ENCODE measurements at places on chromosomes 6 and 20. TPM values are rescaled to one million over a fixed set of nuclear protein-coding genes. Genes with fewer than 3 reads are reported as not detected.

DNA sequence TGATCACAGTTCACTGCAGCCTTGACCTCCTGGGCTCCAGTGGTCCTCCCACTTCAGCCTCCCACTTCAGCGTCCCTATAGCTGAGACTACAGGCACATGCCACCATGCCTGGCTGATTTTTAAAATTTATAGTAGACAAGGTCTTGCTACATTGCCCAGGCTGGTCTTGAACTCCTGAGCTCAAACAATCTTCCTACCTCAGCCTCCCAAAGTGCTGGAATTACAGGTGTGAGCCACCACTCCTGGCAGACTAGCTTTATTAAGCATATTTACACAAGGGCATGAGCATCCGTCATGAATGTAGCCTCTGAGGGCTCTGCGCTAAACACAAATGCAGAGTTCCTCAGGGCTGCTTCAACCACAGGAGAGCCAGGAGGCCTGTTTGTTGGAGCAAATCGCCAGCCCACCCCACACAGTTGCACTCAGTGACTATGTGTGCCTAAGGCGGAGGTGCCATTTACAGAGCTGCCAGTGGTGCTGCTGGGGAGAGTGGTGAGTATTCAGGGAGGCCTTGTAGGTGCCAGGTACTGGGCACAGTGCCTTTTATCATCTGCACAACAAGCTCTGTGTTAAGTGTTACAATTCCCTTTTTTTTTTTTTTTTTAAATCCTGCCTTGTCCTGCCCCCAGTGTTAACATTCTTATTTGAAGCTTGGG is 78.2 kb downstream of the PSMG4 start:
- no peak for DNase-seq

ZNF334 gene
- 19.5 TPM for polyA plus RNA-seq

DNA sequence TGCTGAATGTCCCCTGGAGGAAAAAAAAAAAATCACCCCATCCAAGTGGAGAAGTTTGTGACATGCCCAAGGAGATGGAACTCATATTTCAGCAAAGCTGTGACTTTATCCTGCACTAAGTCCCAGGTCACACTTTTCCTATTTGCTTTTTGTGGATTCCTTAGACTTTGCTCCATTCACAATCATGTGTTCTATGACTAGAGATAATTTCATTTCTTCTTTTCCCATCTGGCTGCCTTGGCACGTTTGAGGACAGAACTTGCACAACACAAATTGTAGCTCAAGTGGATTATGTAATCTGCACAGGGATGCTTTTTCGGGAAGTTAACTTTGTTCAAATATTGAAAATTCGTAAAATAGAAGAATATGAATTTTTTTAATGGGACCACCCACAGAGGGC is 100.7 kb upstream of the PTPN1 start:
- DNase-seq = no peak

BEND3 gene
- polyA plus RNA-seq = 9.8 TPM

DNA sequence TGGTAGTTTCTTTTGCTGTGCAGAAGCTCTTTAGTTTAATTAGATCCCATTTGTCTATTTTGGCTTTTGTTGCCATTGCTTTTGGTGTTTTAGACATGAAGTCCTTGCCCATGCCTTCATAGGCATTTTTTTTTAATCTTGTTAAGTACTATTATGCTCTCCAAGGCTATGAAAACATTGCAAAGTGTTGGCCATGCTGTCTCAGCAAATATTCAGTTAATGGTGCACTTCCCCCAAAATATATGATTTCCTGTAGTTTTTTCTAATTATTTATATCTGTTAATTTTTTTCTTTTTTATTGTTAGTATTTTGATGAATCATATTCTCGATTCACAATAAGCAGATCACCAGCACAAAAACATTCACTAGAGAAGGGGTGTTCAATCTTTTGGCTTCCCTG is 806.1 kb upstream of the FLRT3 start:
- no peak for DNase-seq

QKI gene
- 194 TPM for polyA plus RNA-seq

PRIM2 gene
- polyA plus RNA-seq = 17.0 TPM

DNA sequence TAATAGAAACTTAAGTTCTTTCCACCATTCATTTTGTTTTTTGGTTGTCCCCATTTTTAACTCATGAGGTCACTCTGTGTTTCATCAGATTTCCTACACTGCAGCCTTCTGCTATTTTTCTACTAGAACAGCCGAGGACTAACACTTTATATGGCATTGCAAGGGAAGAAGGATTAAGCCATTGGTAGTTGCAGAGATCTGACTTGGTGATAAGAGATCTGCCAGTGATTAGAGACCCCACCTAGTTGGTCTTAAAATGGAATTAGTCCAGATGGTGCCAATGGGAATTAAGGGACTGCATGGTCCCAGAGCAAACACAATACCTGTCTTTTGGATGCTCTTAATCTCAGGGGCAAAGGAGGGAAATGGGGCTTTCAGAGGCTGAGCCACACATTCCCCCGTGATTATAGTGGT is 125.5 kb upstream of the TMEM170B start:
- no peak for DNase-seq

DNA sequence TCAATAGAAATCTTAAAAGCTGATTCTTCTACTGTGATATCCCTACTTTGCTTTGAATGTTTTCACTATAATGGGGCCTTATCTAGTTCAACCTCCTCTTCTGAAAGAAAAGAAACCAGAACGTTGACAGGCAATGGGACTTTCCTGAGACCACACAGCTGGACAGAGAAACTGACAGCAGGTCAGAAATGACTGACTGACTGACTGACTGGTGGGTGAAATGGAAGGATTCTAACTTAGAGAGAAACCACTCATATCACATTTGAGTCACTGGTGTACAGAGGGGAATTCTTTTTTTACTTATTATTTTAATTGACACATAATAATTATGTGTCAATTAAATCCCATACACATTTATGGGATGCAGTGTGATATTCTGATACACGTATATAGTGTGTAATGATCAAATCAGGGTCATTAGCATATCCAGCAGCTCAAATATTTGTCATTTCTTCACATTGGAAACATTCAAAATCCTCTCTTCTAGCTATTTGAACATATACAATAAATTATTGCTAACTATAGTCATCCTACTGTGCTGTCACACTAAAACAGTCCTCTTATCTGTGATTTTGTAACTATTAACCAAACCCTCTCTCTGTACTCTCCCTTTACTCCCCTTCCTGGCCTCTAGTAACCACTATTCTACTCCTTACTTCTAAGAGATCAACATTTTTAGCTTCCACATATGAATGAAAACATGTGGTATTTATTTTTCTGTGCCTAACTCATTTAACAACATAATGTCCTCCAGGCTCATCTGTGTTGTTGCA is 64.8 kb upstream of the NRSN1 start:
- no peak for DNase-seq

DEFB124 gene
- polyA plus RNA-seq = 0.37 TPM

GRCh38 chr6:5446362-5447075 is 185.2 kb downstream of the FARS2 start:
- no peak for DNase-seq

DNA sequence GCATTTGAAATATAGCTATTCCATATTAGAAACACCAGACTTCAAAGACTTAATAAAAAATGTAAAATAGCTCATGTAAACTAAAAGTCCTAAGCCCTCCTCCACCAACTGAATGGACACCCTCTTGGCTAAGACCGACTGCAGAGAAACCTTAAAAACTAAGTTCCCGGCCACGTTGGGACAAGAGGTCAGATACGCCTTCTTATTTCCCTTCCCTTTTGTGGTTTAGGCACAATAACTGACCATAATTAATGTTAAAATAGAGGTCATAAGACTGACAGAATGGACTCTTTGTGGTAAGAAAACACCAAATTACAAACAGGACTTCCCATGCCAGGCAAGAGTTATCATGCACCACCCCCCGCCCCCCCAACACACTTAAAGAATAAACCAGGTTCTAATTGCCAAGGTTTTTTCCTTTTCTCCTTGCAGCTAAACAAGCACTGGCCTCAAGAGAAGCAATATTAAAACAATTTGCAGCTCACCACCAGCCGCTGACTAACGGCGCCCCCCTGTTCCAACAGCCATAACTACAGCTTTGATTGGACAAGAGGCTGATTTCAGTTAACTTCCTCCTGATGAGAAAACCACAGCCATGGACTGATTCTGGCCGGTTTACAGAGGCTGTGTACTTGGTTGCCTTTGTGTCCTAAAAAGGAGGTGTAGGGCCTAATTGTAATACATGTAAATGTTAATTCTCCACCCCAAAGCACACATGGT is 10.7 kb upstream of the LAMP5 start:
- DNase-seq = no peak

ADAM33 gene
- 12.1 TPM for polyA plus RNA-seq

DNA sequence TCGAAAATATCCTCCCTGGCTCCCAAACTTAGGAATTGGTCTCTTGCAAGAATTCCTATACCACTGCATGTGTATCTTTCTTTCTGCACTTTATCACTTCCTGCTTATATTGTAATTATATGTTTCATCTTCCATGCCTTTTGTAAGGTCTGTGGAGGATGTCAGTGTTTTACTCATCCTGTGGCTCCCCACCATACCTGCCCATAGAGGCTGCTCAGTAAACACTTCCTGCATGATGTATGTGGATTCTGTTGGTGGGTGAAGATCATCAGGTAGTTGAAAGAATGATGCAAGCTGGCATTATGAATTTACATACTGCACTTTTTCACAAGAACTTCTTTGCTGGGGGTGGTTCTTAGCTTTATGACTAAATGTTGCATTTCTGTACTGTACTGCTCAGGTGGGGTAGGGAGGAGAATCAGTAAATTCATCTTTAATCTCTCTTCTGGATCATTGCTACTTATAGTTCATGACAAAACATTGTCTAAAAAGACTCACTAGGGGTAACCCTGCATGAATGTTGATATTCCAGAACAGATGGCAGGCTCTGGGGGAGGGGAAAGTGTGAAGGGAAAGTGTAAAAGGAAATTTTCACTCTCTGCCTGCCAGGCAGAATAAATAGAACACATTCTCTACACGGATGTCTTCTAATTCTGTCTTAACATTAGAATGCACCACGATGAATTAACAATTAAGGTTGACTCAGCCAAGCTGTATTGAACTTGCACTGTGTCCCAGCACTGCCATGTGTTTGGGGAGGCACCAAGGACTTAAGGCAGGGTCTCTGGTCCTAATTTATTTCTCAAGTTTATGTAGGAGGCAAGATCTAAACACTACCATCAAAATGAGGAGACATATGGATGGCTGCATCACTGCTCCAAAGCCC is 36.0 kb upstream of the KLHL31 start:
- no peak for DNase-seq

GRCh38 chr6:156585859-156586258 is 191.3 kb upstream of the ARID1B start:
- no peak for DNase-seq

DNA sequence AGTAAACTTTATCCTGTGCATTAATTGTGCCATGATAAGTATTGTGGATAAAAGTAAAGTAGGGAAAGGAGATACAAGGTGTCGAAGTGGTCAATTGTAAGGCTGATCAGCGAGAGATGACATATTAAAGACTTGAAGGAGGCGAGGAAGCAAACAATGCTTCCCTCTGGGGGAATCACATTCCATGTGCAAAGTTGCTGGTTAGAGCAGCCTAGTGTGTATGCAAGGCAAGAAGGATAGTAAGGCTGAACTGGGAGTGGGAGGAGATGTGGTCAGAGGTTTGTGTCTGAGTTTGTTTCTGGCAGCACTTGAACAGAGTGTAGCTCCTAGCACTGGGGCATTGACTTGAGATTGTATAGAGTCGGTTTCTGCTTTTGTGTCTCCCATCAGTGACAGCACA is 122.9 kb downstream of the SLC35F1 start:
- no peak for DNase-seq

DNA sequence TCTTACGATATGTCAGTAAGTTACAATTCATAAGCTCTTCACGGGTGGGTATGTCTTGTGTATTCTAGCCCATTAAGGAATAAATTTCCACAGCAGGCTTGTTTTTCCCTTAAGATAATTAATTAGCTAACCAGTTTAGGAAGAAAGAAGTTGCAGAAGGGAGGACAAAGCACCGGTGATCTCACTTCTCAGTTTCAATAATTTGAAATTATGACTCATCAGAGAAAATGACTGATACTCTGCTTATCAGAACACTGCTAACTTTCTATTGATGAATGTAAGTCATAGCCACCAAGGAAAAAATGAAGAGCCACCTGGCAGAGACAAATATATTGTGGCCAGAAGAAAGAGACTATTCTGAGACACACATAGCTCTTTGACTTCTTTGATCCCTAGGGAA is 35.0 kb upstream of the ENTPD6 start:
- no peak for DNase-seq

DNA sequence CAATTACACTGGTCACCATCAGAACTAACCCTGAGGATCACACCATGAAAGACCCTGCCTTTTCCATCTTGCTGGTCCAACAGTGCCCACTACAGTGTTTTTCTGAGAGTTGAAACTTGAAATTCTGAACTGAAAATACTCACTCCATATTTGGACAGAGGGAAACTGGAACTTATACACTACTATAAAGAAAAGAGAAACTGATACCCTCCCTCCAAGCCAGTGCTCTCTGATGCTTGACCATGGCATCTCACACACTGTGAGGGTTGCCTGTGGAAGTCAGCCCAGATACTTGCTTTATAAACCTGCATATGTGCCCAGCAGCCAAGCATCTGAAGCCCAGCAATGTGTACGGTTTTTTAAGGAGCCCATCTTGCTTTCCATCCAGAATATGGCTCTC is 108.7 kb downstream of the FOXA2 start:
- DNase-seq = peak; percentile 10

- no peak for DNase-seq
Measured at GRCh38 chr20:7710440-7710839, 229.8 kb downstream of the HAO1 start.

SLC17A9 gene
- 1.4 TPM for polyA plus RNA-seq

TCP11 gene
- polyA plus RNA-seq = 1.9 TPM

- DNase-seq = no peak
Measured at GRCh38 chr6:33878562-33878961, 74.8 kb upstream of the MLN start.

TREM1 gene
- polyA plus RNA-seq = 0.42 TPM

GRCh38 chr20:23046431-23046830 is 3.0 kb downstream of the THBD start:
- DNase-seq = no peak

- DNase-seq = no peak
Measured at GRCh38 chr20:47927385-47927851, 142.1 kb upstream of the SULF2 start.

GRCh38 chr6:41372832-41373626 is 37.6 kb downstream of the NCR2 start:
- DNase-seq = peak; percentile 19

DNA sequence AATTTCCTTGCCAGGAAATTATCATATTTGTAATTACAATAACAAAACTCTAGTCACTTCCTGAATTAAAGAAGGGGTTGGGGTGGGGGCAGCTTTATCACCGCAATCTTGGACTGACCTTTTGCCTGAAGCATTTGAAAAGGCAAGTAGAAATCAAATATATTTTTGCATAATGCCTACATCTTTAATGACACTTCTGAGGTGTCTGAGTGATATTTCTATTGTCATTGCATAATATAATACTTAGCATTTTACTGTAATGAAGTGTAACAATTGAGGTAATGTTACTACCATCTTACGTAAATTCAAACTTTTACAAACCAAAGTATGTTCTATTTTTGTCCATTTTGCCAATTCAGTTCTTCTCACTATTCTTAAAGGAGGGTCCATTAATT is 65.2 kb downstream of the SYNE1 start:
- DNase-seq = no peak

SSTR4 gene
- polyA plus RNA-seq = not detected

Measured in left renal cortex interstitium (tissue), 4 donors.